NCI-H187 treated with DMSO at 0.1 percent for 48 hours (cell line): ENCODE measurements at places on chromosomes 2 and 18.

DNA sequence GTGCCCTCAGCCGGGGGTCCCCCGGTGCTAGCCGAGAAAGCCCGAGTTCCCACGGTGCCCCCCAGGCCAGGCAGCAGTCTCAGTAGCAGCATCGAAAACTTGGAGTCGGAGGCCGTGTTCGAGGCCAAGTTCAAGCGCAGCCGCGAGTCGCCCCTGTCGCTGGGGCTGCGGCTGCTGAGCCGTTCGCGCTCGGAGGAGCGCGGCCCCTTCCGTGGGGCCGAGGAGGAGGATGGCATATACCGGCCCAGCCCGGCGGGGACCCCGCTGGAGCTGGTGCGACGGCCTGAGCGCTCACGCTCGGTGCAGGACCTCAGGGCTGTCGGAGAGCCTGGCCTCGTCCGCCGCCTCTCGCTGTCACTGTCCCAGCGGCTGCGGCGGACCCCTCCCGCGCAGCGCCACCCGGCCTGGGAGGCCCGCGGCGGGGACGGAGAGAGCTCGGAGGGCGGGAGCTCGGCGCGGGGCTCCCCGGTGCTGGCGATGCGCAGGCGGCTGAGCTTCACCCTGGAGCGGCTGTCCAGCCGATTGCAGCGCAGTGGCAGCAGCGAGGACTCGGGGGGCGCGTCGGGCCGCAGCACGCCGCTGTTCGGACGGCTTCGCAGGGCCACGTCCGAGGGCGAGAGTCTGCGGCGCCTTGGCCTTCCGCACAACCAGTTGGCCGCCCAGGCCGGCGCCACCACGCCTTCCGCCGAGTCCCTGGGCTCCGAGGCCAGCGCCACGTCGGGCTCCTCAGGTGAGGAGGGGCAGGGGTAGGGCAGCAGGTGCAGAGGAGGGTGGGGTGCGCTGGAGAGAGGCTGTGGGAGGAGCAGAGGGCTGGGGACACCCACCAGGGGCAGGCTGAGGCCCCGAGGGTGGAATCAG, 14.1 kb upstream of the GMPPA start:
- no peak for DNase-seq

- no peak for DNase-seq
Observed at GRCh38 chr18:40653682-40654081, 1301.4 kb upstream of the PIK3C3 start.

GRCh38 chr2:241039416-241039815, 41.0 kb downstream of the SNED1 start:
- DNase-seq, result no peak

DNA sequence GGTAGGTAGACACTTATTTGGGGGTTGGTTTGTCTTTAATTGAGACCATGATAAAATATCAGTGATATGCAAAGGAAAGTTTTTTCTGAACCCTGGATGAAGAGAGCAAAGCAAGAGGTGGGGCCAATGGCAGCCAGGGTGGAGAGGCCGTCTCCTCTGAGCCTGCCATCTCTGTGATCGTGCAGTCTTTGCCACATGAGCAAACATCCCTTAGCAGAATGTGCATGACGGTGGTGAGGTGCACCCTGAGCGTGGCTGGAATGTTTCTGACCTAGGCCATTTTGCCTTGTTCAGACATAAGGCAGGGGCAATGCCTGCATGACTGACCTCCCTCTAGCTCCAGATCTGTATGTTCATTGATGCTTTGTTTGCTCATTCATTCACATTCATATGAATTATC, 6.0 kb downstream of the NCK2 start:
- no peak for DNase-seq

DNA sequence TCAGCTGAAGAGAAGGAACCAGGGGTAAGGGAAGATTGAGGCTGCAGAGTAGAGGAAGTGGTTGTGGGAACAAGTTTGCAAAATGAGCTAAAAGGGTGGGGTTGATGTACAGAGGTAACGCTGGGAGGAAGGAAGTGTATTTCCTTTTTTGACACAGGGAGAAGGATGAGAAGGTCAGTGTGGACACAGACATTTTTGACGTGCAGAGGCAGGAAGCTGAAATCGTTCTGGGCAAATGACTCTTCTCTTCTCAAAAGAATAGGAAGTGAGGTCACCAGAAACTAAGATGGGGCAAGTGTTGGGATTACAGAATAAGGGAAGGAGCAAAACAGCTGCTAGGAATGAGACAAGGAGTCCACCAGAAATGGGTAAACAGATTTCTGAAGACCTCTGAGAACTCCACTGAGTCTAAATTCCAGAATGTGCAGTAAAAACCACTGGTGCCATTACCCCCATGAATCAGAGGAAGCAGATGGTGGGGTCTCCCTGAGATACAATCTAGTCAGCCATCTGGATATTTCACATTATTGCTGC, 20.0 kb upstream of the RNF149 start:
- no peak for DNase-seq

- no peak for DNase-seq
Observed at GRCh38 chr2:100620481-100620880, 57.7 kb downstream of the PDCL3 start.

GRCh38 chr2:132902626-132903025, 232.6 kb upstream of the LYPD1 start:
- DNase-seq, result no peak

GRCh38 chr2:136057802-136058140, 60.2 kb downstream of the CXCR4 start:
- no peak for DNase-seq

- no peak for DNase-seq
Observed at GRCh38 chr2:104448661-104449440, 405.1 kb upstream of the POU3F3 start.

DNA sequence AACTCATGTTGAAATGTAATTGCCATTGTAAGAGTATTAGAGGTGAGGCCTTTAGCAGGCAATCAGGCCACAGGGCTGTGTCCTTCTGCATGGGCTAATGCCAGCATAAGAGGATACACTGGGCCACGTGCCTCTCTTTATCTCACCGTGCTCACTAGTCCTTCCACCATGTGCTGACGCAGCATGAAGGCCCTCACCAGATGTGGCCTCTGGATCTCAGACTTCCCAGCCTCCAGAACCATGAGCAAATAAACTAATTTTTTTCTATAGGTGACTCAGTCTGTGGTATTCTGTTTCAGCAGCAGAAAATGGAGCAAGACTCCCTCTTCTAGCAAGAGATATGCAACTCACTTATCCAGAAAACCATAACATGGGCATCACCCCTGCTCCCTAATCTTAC, 149.7 kb upstream of the ZNF236 start:
- no peak for DNase-seq

DNA sequence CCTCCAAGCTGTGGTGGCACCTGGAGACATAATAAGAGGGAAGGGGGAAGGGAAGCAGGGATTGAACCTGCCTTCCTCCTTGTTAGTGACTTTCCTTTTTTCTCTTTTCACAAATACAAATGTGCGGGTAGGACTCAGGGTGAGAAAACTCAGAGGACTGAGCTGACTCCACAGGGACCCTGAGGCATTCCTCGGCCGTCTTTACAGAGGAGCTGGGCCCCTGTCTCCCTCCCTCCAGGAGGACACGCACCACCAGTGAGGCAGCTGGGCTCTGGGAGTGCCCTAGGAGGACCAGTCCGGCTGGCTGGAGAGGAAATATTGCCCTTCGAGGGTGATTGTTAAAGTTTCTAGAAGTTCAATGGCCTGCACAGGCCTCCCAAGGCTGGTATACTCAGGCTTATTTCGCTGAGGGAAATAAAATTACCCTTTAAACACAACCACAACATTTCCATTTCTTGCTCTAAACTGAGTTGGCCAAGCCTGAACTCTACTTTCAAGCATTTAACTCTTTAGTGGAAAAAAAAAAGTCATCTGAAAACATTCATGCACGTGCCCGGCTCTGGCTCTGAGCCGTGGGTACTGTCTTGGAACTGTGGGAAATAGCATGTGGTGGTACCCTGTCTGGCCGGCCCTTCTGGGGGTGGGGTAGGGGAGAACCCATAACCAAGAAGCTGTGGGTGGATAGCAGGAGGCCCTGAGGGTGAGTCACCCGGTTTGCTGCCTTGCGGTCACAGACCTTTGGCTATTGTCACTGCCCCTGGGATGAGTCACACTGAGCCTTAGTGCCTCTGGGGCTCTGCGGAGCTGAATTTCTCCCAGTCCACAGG, 116.0 kb downstream of the COPS8 start:
- no peak for DNase-seq

- no peak for DNase-seq
Observed at GRCh38 chr2:215363461-215364156, 51.8 kb downstream of the ATIC start.

DNA sequence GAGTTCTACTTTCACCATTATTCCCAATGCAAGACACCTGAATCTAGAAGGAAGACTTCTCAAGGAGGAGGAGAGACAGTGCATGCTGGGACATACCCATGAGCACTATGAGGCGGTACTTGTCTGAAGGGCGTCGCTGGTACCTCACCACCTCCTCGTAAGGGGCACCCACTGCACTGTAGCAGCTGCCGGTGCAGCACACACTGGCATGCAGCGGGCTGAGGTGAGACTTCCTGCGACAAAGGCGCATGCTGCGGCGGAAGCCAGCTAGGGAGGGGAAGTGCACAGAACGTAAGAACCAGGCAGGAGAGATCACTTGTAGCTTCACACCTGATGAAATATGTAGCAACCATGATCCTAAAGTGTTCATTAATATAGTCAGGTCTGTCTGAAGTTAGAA, 12.8 kb upstream of the TMEM237 start:
- DNase-seq, result no peak

- no peak for DNase-seq
Observed at GRCh38 chr2:156191527-156191926, 141.0 kb downstream of the NR4A2 start.

DNA sequence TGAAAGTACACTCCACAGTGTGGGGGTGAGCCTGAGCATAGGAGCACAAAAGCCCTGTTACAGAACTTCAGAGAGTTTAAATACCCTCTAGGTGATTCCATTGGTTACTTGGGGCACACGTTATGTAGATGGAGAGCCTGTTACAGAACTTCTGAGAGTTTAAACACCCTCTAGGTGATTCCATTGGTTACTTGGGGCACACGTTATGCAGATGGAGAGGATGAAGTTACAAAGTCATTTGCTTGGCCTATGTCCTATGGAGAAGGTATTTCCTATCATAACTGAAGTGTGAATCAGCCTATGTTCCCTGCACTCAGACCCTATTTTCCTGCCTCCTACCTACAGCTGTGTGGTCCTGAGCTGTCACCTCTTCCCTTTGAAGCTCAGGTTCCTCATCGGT, 3.8 kb upstream of the CAPN10 start:
- no peak for DNase-seq

GRCh38 chr2:239523954-239524330, 123.1 kb upstream of the HDAC4 start:
- no peak for DNase-seq

DNA sequence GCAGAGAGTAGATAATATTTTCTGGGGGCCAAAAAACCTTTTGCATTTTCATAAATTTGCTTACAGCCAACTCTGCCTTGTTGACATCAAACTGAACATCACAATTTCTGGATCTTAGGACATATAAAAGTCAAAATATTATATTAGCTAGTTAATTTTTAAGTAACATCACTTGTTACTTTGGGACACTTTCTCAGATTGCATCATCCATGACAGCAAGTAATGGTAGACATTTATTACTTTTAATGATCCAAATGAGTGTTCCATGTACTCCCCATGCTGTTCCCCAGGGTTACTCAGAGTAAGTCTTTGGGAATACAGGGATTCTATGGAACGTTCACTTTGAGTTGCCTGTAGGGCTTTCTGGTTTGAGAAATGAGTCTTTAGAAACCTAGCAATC, 39.1 kb upstream of the CWC22 start:
- no peak for DNase-seq

GRCh38 chr18:11565716-11566115, 43.7 kb upstream of the SLC35G4 start:
- no peak for DNase-seq

DNA sequence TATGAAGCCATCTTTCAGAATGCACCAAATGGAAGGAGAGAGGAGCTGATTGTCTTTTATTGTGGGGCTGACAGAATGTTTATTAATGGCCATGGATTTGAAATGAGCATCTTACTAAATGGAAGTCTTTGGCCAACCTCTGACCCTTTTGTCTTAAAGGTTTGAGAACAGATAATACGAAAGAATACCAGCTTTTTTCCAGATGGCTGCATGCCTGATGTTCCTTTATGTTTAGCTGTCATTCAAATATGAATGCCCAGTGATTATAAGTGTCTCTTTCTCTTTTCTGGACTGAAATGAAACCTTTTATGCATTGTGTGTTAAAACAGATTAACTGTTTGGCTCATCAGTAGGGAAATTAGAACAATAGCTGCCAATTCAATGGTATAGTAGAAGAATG, 46.0 kb downstream of the PARD3B start:
- no peak for DNase-seq

DNA sequence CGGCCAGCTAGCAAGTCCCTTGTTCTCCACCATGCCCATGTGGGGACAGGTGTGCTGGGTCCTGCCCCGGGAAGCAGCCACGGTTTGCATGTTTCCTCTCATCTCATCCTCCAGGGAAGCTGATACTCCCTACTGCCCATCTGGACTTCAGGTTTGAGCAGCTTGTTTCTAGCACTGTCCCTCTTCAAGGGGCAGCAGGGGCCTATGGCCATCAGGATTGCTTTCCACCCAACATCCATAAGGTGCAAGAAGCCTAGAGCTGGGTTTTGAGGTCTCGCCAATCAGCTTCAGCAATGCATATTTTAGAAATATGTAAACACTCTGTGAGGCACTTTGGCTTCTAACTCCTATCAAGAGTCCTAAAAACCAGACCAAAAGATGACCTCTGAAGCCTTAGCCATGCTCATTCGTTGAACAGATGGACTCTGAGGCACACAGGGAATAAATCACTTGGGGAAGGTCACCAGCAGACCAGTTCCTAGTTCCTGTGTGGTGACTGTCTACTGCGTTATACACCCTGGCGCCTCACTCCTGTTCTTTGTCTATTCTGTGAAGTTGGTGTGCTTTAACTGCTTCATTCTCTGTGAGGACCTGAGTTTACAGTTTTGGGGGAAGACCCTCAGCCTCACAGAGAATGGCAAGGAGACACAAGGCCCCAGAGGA, 192.6 kb upstream of the TWIST2 start:
- no peak for DNase-seq

DNA sequence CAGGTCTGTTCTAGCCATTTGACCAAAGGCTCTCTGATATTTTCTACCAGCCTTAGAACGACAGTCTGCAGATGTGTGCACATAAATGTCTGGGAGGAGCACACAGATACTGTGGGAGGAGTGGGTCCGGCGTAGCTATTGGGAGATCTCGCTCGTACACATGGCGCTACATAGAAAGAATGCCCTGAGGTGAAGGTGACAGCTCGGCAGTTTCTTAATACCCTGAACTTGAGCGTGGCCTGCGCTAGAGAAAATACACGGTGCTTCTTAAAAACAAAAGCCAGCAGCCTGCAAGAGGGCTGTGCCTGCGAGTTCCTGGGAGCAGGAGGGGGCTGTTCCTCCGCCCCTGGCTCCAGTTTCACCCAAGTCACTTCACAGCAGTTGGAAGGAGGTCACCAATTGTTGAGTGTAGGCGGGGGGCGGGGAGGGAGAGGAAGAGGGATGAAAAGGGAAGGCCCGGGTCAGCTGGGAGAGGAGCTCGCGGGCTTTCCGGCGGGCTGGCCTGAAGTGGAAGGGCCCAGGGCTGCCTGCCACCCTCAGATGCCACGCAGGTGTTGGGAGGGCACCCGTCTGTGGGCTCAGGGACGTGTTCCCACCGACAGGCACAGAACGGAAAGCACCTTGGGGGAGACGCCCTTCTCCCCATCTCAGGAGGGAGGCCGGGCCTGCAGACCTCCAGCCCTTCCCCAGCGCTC, 124.7 kb upstream of the ZNF516 start:
- DNase-seq, result peak; percentile 16
